ENCODE measurements at places on chromosomes 1 and 21.

- no peak for DNase-seq
These were observed 44.5 kb upstream of the DISP3 start for GRCh38 chr1:11434501-11434900.

GRCh38 chr1:37978541-37978940, 11.3 kb downstream of the SF3A3 start:
- DNase-seq, result no peak

GRCh38 chr21:31975491-31975890, 102.7 kb downstream of the HUNK start:
- DNase-seq, result no peak

GRCh38 chr21:24617819-24618218, 989.5 kb downstream of the MRPL39 start:
- DNase-seq, result no peak

GRCh38 chr1:64881281-64881680, 85.1 kb downstream of the JAK1 start:
- DNase-seq, result no peak

- DNase-seq, result no peak
These were observed 153.5 kb upstream of the SOD1 start for GRCh38 chr21:31505975-31506374.

DNA sequence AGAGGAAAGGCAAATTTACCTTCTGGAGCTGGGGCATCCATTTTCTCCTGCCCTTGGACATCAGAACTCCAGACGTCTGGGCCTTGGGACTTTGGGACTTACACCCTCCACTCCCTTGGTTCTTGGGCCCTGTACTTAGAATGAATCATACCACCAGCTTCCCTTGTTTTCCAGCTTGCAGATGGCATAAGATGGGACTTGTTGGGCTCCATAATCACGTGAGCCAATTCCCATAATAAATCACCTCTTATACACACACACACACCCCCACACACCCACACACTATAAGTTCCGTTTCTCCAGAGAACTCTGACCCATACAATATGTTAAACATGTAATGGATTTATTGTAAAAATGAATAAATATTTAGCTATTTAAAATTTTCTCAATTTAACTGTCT, 185.7 kb downstream of the GIPC2 start:
- DNase-seq, result no peak

- no peak for DNase-seq
These were observed 130.3 kb upstream of the EDN2 start for GRCh38 chr1:41614818-41615217.

- no peak for DNase-seq
These were observed 493 bp upstream of the ESPN start for GRCh38 chr1:6424000-6424565.

- DNase-seq, result no peak
These were observed 232.6 kb downstream of the COL11A1 start for GRCh38 chr1:102875756-102876155.

GRCh38 chr1:95622609-95623008, 388.6 kb downstream of the RWDD3 start:
- no peak for DNase-seq

DNA sequence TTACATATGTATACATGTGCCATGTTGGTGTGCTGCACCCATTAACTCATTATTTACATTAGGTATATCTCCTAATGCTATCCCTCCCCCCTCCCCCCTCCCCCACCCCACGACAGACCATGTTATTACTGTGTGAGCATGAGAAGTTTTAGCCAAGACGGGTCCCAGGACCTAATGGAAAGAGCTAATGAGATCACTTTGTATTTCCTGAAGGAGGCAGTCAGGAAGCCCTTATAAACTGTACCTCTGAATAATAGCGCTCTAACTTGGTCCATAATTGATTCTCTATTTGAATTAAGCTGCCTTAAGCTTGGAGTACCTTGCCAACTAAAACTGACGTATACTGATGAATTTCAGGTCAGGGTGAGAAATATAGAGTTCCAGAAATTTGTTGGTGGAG, 4.1 kb upstream of the NEGR1 start:
- DNase-seq, result no peak

DNA sequence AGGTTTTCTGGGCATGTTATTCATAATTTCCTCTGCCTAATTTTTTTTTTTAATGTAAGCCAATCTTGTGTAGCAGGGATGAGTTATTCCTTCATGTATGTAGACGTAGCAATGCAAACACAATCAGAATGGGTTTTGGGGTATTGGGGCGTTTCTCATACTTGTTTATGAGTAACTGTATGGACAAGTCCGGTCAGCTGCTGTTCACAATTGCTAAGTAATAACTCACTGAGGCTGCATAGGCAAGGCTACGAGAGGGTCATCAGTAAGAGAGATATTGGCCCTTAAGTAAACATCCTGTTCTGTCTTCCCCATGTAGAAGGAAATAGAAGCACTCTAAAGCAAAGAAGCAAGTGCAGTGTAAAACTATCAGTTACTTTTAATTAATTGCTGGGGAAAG, 9.5 kb upstream of the TARS2 start:
- DNase-seq, result no peak

GRCh38 chr1:37734629-37735591, 30.0 kb downstream of the EPHA10 start:
- no peak for DNase-seq

GRCh38 chr1:152739841-152740240, 18.0 kb upstream of the KPRP start:
- DNase-seq, result no peak

GRCh38 chr1:29920316-29920715, 684.0 kb downstream of the PTPRU start:
- no peak for DNase-seq

- DNase-seq, result no peak
These were observed 66.4 kb upstream of the SOD1 start for GRCh38 chr21:31592963-31593560.

GRCh38 chr1:182329471-182329870, 62.1 kb downstream of the GLUL start:
- DNase-seq, result no peak

DNA sequence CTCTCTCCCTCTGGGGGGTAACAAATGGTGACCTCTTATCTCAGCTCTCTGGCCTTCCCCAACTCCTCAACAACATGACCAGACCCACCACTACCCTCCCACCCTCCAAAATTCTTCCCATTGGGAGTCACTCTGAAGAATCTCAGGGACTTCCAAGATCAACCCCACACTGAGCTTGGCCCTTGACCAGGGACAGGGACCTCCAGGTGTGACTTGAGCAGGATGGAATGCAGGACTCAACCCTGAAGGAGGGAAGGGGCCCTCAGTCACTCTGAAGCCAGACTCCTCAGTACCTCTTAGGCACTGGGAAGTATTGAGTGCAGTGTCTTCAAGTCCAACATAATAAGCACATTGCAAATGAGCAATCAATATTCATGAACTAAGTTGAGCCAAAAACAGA, 1.9 kb downstream of the CASQ1 start:
- DNase-seq, result no peak

DNA sequence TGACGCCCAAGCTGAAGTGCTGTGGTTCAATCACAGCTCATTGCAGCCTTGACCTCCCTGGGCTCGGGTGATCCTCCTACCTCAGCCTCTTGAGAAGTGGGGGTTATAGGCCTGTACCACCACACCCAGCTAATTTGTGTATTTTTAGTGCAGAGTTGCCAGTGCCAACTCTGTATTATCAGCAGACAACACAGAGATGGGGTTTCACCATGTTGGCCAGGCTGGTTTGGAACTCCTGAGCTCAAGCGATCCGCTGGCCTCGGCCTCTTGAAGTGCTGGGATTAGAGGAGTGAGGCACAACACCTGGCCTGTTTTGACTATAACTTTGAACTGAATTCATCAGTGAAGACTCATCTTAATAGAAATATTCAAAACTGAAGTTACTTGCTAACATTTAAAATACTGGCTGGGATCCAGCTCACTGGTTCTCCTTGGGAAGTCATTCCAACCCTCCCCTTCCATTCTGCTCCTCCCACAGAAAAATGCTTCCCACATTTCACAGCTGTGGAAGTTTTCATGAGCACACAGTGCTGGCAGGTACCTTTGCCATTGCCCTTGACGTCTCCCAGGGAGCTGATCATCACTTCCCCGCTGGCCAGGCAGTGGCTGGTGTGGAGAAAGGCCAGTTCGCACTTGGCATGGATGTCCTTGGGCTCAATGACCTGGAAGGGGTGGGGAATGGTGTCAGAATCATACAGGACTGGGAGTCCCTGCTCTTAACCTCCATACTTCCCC, 4.7 kb downstream of the SELENBP1 start:
- DNase-seq, result no peak

DNA sequence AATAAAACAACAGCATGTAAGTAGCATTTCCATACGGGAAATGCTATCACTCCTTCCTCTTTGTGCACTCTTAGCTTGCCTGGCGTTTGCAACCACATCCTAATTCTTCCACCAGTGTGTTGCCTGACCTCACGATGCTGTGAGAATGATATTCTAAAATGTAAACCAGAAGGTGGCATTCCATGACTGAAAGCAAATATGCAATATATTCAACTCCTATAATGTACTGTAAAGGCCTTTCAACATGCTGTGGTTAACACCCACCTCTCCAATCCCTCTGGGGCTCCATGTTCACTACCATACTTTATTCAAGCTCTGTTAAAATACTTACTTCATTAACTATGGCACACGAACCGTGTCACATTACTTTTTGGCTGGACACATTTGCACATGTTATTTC, 420.6 kb upstream of the DEPDC1 start:
- no peak for DNase-seq

- DNase-seq, result no peak
These were observed 6.1 kb downstream of the GJC2 start for GRCh38 chr1:228155596-228156514.

GRCh38 chr1:198493329-198493728, 47.2 kb downstream of the ATP6V1G3 start:
- no peak for DNase-seq

- no peak for DNase-seq
These were observed 5.7 kb downstream of the TMEM50A start for GRCh38 chr1:25343872-25344271.

Measured in activated naive CD8-positive, alpha-beta T cell treated with anti-CD3 and anti-CD28 coated beads for 36 hours (primary cell).